Omental fat pad (tissue), 4 donors: ENCODE measurements at places on chromosomes 16 and 17.

- no peak for DNase-seq
Observed at GRCh38 chr17:17605729-17606088, 14.2 kb upstream of the PEMT start.

GRCh38 chr17:9195411-9195810 is 174.1 kb downstream of the NTN1 start:
- DNase-seq: no peak

- DNase-seq: no peak
Observed at GRCh38 chr16:5220705-5221104, 123.1 kb upstream of the EEF2KMT start.

GRCh38 chr17:57405491-57406072 is 149.3 kb downstream of the MSI2 start:
- no peak for DNase-seq

GRCh38 chr16:71972356-71972755 is 27.8 kb downstream of the PKD1L3 start:
- no peak for DNase-seq

GRCh38 chr16:29678691-29679267 is at the start of gene QPRT:
Gene QPRT, plus strand, starts transcription at chr16:29679180. Its CDS starts 18 bp downstream, at chr16:29679198.
- DNase-seq: no peak

DNA sequence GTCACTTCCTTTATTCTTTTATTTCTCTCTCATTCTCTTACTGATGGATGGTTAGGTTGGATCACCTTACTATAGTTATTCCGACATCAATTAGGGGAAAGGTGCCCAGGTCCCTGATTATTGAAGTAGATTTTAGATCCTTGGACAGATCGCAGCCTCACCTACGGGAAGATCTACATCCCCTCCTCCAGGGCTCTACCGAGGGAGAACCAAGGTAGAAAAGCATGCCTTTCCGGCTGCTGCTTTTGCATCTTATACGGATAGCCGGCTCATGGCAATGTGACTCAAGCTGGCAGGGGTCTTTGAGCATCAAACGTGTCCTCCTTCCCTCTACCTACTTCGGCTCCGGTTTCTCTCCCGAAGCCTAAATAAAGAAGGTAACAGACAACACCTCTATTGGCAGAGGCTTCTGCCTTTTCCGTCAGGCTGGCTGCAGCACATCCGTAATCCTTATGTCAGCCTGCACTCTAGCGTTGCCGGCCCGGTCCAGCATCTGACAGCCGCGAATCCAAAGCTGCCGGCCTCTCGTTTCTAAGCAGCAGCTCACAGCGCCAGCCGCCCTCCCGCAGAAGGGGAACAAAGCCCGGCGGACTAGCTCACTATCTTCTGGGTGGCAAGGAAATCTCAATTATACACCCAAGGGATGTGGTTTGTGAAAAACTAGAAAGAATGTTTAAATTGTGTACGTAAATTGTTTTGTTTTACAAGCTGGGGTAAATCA is 46.9 kb downstream of the IRX6 start:
- no peak for DNase-seq

DNA sequence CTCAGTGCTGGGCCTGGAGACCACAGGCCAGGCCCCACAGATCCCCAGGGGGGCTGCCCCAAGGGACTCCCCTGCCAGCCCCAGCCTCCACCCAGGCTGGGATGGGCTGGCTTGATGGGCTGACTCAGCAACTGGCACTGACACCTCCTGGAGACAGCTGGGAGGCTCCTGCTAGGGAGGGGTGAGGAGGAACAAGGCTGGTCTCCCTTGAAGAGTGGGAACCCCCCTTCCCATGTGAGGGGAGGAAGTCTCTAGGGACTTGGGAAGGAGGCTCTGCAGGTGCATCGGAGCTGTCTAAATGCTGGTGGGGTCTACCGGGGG is 10.4 kb downstream of the NHERF1 start:
- DNase-seq: no peak

GRCh38 chr16:2511996-2512734 is 1.6 kb upstream of the ATP6V0C start:
- no peak for DNase-seq

GRCh38 chr16:86408685-86409084 is 101.6 kb upstream of the FOXF1 start:
- DNase-seq: no peak

- no peak for DNase-seq
Observed at GRCh38 chr17:75807861-75808260, 23.3 kb downstream of the UNK start.

- no peak for DNase-seq
Observed at GRCh38 chr17:27997044-27997401, 45.5 kb upstream of the NLK start.

- no peak for DNase-seq
Observed at GRCh38 chr17:56031636-56032035, 121.6 kb upstream of the ANKFN1 start.

- no peak for DNase-seq
Observed at GRCh38 chr16:25713785-25714570, 22.2 kb downstream of the HS3ST4 start.

DNA sequence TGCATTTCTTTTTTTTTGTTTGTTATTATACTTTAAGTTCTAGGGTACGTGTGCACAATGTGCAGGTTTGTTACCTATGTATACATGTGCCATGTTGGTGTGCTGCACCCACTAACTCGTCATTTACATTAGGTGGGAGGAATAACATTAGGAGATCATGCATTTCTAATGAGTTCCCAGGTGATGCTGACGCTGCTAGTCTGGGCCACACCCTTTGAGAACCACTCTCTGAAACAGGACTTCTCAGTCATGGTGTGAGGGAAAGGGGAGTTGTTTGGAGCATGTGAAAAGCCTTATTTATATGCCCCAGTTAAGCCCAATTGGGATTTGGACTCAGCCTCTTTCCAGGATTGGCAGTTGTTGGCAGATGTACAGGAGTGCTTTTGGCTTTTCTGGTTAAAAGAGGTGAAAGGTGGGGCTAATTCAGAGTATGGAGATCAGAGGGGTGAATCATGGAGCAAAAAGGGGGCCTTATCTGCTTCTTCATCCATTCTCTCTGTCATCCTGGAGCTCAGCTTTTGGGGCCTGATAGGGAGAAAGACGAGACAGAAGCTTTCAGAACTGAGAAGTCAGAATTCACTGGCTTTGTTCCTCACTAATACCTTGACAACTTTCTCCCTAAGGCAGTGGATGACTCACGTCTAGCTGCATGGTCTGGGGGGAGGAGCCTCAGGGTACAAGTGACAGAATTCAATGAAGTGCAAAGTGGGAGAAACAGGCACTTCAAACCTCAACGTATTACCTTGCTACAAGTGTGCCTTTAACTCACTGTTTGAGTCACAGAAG is 180.0 kb upstream of the CACNG3 start:
- no peak for DNase-seq

DNA sequence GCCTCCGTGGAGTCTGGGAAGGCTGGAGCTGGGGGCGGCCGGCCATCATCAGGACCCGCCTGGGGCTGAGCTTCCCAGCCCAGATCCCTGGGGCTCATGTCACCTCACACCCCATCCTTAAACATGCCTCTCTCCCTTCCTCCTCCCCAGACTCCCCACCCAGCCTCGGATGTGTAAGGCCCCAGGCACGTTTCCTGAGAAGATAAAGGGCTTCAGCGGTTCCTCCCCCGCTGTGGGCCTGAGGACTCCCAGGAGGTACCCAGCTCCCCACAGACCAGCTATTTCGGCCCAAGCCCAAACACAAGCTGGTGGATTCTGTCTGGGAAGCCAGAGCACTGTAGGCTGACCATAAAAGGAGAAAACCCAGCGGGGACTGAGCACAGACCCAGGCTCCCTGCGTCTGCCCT is 49.2 kb downstream of the MYH11 start:
- DNase-seq: no peak
